ENCODE measurements at places on chromosomes 6 and 20.

DNA sequence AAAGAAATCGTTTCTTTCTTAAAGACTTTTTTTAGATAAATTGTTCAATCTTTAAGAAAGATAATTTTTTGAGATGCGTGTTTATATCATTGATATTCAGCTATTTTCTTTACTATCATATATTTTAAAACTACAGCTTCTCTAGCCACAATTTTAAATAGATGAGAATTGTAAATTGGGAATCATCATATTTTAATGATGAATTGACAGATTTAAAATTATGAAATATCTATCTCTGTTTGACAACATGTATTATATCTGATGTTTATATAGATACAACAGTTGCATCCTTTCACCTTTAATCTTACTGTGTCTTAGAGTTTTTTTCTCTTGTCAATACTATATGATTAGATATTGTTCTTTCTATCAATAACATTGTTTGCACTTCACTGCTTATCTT is 762.3 kb upstream of the GJE1 start:
- no peak for DNase-seq

DNA sequence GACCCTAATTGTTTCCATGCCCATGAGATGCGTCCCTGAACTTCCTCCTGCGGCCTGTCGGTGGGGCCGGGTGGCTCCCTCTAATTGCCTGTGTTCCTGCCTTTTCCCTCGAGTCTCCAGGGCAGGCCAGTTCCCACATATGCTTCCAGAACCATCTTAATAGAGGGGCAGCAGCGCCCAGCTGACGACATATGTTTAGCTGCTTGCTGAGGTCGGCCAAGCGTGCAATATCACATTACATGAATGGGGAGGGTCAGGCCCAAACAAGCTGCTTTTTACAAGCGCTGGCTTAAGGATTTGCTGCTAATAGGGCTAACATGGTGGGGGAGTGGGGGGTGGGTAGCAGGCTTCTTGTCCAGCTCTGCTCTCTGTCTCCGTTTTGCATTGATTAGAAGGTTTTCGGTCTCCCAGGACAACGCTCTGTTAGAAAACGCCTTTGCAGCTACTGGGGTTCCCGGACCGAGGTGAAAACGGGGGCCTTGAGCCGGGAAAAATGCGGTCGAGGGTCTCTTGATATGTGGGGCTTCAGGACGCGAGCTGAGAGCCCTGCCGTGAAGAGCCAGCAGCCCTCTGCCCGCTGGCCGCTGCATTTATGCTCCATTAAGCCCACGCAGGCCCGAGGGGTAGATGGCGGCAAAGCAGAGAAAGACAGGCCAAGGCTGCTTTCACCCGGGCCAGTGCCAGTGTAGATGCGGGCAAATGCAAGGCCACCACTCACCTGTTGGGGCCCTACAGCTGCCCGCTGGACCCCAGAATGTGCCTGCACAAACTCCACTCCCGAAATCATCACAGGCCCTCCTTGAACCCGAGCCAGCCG is 308.5 kb downstream of the BMP7 start:
- no peak for DNase-seq

DNA sequence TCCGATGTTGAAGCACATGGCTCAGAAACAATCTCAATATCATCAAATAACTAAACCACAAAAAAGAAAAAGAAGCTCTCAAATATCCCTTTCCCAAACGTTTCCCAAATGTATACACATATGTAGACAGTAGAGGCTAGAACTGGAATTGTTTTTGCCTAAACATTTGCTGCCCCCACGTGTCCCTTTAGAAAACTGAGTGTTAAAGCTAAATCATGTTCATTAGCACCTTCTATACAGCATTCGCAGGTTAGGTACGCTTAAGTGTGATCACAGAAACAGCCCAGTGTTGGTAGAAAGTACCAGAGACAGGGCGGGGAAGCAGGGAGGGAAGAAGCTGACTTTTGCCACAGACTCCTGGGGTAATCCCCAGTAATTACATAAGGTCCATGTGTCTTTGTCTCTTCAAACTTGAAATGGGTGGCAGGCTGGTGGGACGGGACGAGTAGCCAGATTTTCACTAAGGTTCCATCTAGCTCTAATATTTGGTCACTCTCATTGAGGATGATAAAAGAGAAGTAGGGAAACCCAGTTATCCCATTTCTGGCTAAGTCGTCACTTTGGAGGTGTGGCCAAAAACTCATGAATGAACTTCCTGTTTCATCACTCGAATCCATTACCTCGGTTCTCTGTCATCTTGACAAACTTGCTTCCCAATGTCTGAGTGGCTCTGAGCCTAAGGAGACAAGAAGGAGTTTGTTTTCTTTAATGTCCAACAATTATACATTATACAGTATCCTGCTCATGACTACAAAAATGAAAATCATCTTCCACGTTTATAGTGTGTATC is 15.0 kb upstream of the TFAP2A start:
- DNase-seq = no peak

DNA sequence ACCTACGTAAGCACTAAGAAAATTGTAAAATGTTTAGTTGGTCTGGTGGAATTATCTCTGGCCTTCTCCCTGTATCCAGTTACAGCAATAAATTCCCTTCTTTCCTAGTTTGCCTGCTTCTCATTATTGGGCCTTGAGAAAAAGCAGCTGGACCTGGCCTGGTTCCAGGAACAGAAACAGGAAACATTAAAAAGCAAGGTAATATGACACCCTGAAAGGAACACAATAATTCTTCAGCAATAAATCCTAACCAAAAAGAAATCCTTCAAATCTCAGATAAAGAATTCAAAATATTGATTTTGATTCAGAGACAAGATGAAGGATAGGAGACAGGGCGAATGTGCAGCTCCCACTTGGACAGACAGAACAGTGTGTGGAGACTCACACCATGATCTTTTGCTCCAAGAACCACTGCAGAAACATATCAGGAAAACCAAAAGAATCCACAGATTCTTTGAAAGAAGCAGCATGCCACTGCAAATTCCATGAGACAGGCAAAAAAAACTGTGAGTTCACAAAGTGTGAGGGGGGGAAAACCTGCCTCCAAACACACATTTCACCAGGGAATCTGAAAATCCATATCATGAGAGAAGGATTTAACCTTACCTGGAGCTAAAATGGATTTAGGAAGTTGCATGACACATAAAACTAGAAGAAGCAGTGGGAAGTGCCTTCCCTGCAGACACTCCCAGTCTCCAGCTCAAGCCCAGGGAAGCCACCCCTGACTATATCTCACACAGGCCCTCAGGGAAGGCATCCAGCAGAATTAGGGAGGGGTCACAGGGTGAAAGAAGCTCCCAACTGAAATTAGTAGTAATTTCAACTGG is 28.9 kb downstream of the TREM1 start:
- DNase-seq = peak; percentile 17

DNA sequence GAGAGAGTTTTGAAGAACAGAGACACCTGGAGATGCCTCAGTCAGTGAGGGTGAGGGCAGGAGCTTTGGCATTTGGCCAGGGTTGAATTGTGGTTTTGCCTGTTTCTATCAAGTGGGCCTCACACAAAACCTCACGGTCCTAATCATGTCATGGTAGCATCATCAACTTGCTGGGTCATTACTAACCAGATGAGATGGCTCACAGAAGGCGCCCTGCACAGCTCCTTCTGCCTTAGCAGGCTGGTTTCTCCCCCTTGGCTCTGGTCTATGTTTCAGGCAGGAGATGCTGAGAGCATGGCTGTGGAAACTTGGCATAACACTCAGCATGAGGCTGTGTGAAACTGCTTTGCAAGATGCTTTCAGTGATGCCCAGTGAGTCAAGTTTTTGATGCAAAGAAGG is 99.3 kb downstream of the LRRC1 start:
- no peak for DNase-seq

- DNase-seq = no peak
Measured at GRCh38 chr6:135555550-135555949, 58.0 kb upstream of the AHI1 start.

GRCh38 chr6:47118611-47119010 is 76.5 kb upstream of the ADGRF1 start:
- no peak for DNase-seq

GRCh38 chr6:8703059-8703458 is 267.7 kb upstream of the SLC35B3 start:
- no peak for DNase-seq

GRCh38 chr6:14966906-14967711 is 278.8 kb upstream of the JARID2 start:
- no peak for DNase-seq

- DNase-seq = no peak
Measured at GRCh38 chr6:161639772-161640171, 365.9 kb upstream of the AGPAT4 start.

DNA sequence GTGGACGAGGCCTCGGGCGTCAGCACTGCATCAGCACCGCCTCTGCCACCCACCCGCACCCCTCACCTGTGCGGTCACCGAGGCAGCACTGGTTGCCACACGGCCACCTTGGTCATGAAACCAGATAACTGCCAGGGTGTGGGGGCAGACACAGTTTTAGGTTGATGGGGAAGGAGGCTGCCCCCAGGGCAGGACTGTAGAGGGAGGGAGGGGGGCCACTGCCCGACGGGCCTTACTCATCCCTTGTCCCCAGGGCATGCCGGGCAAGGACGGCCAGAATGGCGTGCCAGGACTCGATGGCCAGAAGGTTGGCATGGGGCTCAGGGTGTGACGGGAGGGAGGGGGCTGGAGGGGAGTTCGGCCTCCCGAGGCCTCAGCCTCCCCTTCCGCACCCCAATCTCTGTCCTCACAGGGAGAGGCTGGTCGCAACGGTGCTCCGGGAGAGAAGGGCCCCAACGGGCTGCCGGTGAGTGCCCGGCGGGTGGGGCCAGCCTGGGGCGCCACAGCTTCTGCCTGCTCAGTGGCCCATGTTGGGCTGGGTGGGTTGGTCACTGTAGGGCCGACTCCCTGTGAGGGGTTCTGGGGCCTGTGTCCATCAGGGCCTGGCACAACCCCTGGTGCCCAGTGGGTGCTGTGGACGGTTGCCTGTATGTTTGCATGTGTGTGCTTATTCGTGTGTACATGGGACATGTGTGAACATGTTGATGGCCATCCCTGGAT is 11.8 kb downstream of the COL9A3 start:
- DNase-seq = no peak

DNA sequence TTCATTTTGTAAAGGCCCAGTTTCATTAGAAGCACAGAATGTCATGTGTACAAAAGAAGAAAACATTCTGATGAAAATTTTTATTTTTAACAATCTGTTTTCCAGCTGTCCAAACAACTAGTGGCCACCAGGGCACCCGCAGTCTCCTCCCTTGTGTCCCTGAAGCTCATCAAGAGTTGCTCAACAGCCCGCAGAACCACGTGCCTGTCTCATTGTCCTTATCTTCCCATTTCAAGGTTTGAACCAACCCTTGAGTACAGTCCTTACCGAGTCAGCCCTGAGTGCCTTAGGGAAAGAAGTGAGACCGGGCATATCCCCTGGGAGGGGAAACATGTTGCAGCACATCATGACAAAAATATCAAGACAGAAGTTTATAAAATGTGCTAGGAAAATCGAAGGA is 15.9 kb upstream of the ZNF133 start:
- no peak for DNase-seq

DNA sequence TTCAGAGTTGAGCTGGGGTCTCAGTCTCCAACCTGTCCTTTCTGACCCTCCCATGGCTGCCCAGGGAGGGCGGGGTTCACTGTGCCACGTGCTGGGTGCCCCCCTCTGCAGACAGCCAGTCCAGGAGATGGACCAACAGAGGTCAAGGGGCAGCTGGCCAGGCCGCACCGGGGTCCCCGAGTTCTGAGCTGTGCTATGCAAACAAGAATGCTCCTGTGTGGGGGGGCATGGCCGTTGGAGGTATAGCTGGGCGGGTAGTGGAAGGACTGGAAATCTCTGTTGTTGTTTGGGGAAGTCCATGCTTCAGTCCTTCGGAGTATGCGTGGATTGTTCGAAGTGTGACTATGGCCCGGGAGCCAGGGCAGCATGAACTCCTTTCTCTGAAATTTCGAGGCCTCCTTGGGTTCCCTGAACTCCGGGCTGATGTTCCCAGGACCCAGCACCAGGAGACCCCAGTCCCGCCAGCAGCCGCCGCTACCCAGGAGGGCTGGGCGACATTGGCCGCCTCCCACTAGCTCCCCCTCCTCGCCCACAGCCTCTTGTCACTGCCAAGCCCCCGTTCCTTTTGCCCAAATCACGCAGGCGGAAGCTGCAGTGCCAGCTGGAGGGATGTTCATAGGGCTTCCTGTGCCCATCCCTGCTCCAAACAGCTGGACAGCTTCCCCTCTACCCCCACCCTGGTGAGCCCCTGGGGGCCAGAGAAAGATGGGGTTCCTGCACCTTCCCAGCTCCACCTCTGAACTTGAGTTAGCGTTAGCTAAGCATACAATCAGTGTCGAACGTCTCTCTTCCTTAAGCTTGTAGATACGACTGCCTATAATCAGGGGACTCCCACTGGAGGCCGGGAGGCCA is 126.6 kb downstream of the TAF4 start:
- DNase-seq = no peak

- no peak for DNase-seq
Measured at GRCh38 chr20:21338291-21338690, 35.2 kb downstream of the XRN2 start.

DNA sequence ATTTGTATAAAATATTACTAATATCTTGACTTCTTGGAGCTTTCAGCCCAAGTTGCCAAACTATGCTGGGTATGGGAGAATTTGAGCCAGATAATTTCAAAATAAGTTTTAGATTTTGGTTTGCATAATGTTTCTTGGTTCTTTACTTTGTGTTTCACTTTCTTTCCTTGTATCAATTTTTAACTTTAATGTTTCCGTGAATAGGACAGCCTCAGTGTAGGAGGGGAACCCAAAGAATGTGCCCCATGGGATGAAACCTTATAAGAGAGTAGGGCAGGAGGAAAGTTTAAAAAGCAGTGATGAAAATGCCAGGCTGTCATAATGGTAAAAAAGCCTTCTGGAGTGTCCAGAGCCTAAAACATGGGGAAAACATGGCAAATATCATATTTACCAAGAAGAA is 252.4 kb upstream of the IRAK1BP1 start:
- no peak for DNase-seq

DNA sequence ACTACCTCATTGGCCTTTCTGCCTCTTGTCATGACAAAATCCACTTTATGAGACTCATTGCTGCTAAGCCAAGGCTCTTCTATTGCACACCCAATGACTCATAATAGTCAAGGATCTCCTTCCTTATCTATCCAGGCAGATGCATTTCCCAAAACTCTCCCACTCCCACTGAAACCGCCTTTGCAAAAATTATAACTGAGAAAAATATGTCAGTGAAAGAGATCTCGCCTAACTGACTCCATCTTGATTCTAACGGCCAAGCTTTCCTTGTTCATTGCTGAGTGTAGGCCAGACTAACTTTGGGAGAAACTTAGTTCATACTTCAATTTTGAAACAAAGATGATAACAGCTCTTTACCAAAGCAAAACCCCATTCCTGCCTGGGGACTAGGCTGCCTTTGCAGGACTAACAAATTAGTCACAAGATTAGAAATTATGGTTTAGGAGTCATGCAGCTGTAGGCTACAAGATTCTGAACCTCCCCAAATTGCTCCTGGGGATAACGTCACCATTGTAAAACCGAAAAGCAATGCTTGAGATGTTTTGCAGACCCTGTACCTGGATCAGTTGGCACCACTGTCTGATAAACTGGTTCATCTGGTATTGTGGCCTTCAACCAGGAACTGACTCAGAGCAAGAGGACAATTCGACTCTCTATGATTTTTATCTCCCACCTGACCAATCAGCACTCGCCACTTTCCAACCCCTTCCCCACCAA is 47.1 kb downstream of the HAO1 start:
- DNase-seq = no peak

Measured in GM04504 (cell line).